Activated CD4-positive, CD25-positive, alpha-beta regulatory T cell treated with anti-CD3 and anti-CD28 coated beads, Interleukin-2, amount 50 U/mL, for 16 hours (primary cell): ENCODE measurements at places on chromosomes 11 and 22.

- no peak for DNase-seq
These were observed 129.7 kb downstream of the IGLL1 start for GRCh38 chr22:23450434-23450795.

- DNase-seq = no peak
These were observed 4.3 kb downstream of the CD59 start for GRCh38 chr11:33731723-33732531.

DNA sequence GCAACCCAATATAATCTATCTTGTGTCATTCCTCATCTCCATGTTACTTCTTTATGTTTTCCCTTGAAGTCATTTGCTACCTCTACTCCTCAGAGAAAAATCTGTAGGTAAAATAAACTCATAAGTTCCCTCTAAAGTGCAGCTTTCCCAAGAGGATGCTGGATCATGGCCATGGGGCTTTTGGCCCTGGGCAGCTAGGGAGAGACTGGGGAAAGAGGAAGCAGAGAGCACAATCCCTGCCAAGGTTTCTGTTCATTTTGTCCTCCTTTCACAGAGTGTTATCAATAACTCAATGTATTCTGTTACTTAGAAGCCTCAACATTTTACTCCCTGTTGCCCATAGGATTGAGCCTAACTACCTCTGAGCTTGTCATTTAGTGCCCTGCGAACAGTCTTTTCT, 9.0 kb downstream of the RNF121 start:
- no peak for DNase-seq

DNA sequence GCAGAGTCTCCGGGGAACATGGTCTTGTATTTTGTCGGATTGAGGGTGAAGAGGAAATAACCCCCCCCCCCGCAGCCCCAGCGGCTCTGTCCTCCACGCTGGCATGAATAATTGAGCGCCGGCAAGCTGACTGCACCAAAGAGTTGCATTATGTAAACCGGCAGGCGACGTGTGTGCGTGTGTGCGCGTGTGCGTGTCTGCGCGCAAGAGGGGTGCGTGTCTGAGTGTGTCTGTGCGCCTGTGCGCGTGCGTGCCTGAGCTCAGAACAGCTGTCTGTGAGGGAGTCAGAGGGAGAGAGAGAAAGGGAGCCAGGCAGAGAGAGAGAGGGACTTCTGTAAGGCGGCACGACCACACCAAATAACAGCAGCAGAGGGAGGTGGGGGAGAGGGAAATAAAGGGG, 94.4 kb downstream of the SCN3B start:
- no peak for DNase-seq

DNA sequence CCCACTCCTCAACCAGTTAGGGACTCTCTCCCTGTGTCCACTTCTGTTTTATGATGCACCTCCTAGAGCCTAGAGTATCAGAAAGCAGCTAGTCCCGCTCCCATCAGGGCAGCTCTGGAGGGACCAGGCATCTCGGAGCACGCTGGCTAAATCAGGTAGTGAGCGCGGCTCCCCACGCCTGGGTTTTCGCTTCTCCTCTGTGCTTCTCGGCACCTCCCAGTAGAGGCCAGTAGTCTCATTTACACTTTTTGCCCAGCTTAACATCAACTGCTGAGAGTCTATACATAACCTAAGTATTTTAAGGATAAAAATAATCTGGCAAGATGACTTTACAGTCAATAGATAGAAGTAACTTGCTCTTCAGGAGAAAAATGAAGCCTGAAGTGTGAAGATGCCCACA, 473.8 kb downstream of the OPCML start:
- no peak for DNase-seq

GRCh38 chr22:43066134-43066533, 23.1 kb downstream of the TTLL1 start:
- DNase-seq = no peak

GRCh38 chr11:69121621-69122325, 34.0 kb upstream of the SMIM38 start:
- DNase-seq = no peak

- DNase-seq = no peak
These were observed 14.6 kb downstream of the SUN2 start for GRCh38 chr22:38741166-38741565.

- DNase-seq = no peak
These were observed 55.1 kb upstream of the SYT9 start for GRCh38 chr11:7196396-7197146.

DNA sequence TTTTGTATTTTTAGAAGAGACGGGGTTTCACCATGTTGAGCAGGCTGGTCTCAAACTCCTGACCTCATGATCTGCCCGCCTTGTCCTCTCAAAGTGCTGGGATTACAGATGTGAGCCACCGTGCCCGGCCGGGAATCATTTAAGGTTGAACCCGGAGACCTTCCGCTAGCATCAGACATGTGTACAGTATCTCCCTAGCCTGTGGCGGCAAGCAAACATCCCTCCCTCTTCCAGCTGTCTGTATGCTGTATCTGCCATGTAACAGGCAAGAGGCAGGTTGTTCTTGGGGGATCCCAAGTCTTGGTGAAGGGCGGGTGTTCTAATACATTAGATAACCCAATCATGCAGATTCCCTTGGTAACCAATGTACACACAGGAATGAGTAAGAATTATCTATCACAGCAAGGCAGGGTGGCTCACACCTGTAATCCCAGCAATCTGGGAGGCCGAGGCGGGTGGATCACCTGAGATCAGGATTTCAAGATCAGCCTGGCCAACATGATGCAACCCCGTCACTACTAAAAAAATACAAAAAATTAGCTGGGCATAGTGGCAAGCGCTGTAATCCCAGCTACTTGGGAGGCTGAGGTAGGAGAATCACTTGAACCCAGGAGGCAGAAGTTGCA, 58.1 kb upstream of the RBFOX2 start:
- DNase-seq = no peak

- no peak for DNase-seq
These were observed 36.0 kb upstream of the COMT start for GRCh38 chr22:19905347-19906276.

DNA sequence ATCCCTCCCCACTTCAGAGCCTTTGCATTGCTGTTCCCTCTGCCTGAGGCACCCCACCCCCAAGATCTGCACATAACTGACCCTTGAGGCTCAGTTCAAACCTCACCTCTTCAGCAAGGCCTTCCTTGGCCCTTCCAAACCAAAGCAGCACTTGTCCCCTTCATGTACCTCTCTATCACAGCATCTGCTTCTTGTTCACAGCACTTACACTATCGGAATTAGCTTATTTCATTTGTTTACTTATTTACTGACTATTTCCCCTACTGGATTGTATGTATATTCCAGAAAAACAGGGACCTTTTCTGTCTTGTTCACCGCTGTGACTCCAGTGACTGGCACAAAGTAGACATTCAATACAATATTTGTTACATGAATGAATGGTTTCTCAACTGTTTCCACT, 38.0 kb downstream of the HORMAD2 start:
- no peak for DNase-seq

DNA sequence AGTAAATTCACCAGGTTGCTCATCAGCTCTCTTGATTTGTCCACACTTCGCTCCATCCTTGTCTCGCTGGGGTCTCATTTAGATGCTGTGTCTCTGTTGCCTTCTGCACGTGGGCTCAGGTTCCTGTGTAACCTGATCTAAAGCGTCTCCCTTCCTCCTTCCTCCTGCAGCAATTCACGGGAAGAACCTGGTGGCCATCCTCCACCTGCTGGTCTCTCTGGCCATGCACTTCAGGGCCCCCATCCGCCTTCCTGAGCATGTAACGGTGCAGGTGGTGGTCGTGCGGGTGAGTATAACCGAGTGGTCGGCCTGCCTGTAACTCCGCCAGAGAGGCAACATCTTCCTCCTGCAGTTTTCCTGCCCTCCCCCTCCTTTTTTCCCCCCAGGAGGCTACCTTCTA, 48.0 kb upstream of the PARVG start:
- DNase-seq = no peak

- DNase-seq = no peak
These were observed 122.2 kb upstream of the PDGFD start for GRCh38 chr11:104286129-104286528.

DNA sequence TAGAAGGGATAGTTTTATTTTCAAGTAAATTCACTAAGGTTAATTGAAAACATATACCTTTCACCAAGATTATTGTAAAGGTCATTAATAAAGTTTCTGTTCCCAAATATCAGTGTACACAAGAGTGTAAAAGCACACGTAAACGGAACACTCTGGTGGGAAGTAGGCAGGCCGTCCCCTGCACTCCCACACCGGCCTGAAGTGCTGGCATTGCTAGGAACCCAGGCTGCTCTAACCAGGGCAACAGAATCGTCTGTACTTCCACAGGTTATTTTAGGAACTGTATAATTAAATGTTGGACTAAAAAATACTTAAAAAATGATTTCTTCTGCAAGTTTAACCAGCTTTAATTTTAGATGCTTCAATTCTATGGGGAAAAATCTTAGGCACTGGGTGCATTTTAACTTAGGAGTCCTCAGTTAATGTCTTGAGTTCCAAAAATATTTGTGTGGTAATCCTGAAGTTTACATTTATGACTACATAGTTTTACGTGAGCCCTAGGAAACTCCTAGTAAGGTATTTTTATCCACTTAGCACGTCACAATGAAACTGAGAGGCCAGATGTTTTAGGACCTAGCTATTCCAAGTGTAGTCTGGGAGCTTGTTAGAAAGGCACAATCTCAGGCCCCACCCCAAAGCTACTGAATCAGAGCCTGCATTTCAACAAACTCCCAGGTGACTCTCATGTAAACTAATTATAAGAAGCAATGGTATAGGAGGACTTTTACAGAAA, 31.2 kb downstream of the KMT5B start:
- no peak for DNase-seq

- DNase-seq = no peak
These were observed 10.2 kb upstream of the SSTR3 start for GRCh38 chr22:37222440-37222971.

- DNase-seq = no peak
These were observed 488 bp upstream of the SELENOM start for GRCh38 chr22:31107894-31108218.

- DNase-seq = no peak
These were observed 3.0 kb downstream of the PRSS23 start for GRCh38 chr11:86803136-86804045.

DNA sequence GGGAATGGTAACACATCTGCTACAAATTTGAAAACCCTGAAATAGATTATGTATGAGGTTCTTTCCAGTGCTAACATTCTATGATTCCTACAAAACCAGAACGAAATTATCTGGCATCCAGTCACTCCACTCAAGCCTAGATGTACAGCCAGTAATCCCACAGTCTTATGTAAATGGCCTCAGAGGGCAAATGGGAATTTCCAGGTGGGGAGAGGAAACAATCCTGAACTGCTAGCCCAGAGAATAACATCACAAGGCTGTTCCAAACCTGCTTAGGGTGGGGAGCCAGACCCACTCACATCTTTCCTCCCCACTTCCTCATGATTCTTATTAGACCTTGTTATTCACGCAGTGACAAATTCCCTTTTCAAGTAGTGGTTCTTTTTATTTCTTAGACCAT, 3.5 kb downstream of the FIBIN start:
- no peak for DNase-seq

- DNase-seq = no peak
These were observed 192.2 kb upstream of the SORL1-AS1 start for GRCh38 chr11:121645001-121645400.

- no peak for DNase-seq
These were observed 2.1 kb downstream of the USP28 start for GRCh38 chr11:113873236-113873626.

- no peak for DNase-seq
These were observed 5.5 kb downstream of the LRRC74B start for GRCh38 chr22:21051145-21051830.

GRCh38 chr11:80638296-80638695, 1197.5 kb upstream of the TENM4 start:
- DNase-seq = no peak

- DNase-seq = no peak
These were observed 9.8 kb upstream of the TBX1 start for GRCh38 chr22:19750507-19751490.

GRCh38 chr11:42770444-42771065, 541.2 kb upstream of the API5 start:
- DNase-seq = no peak

DNA sequence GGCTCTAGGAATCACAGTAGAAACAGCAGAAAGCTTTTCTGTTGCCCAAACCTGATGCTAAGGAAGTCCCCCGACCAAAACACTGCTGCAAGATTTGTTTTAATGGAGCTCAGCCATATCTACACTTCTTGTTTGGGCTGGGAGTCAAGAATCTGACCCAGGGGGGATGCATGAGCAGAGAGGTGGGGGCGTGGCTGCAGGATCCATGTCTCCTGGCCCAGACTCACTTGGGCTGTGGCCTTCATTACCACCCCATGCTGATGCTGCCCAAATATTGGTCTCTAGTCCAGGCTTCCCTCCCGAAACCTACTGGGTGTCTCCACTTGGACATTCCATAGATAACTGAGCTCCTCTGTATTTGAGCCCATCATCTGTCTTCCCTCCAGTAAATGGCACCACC, 361.5 kb upstream of the LARGE1 start:
- no peak for DNase-seq

GRCh38 chr11:111969344-111969743, 32.2 kb downstream of the DIXDC1 start:
- DNase-seq = no peak

- DNase-seq = no peak
These were observed 1417.4 kb downstream of the TBC1D22A start for GRCh38 chr22:48179571-48180546.

GRCh38 chr11:129637473-129637872, 178.2 kb upstream of the TMEM45B start:
- DNase-seq = no peak

GRCh38 chr11:13635804-13636203, 32.7 kb upstream of the FAR1 start:
- DNase-seq = no peak

GRCh38 chr11:73275381-73275750, 3.2 kb downstream of the P2RY6 start:
- DNase-seq = no peak

GRCh38 chr11:48047616-48048015, 67.3 kb downstream of the PTPRJ start:
- DNase-seq = no peak

GRCh38 chr11:66313321-66314185, 3.3 kb downstream of the CD248 start:
- no peak for DNase-seq

GRCh38 chr11:46050003-46050461, 71.2 kb downstream of the PHF21A start:
- no peak for DNase-seq

GRCh38 chr22:40679964-40680818, 907 bp downstream of the MCHR1 start:
- DNase-seq = no peak

GRCh38 chr11:30107899-30108298, 91.1 kb upstream of the KCNA4 start:
- no peak for DNase-seq
